GM12878 (cell line): ENCODE measurements at places on chromosomes 4 and X. TPM values are rescaled to one million over a fixed set of nuclear protein-coding genes. Genes with fewer than 3 reads are reported as not detected.

DNA sequence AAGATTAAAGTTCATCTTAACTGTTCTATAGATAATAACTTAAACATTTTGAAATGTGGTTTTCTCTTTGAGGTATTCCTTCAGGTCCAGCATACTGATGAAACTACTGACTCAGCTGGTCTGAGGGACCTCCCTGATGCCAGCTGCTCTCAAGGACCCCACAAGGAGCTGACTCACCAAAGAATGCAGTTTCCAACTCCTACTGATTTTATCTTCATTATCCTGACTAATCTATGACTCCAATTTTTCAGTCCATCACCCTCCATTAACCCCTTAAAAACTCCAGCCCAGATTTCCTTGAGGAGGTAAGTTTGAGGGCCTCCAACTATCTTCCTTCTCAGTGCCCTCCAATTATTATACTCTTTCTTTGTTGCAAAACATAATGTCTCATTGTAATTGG is 1.4 kb upstream of the UGT2B4 start:
- H3K4me1 ChIP-seq, result no peaks in the 10 kb centered on the region
- H3K27ac ChIP-seq, result no peak overlapping the region
- H3K27me3 ChIP-seq, result no peaks in the 10 kb centered on the region
- H3K4me3 ChIP-seq, result no peak overlapping the region
- H3K36me3 ChIP-seq, result no peaks in the 10 kb centered on the region

- no peaks in the 10 kb centered on the region for H3K4me1 ChIP-seq
- no peak overlapping the region for H3K4me3 ChIP-seq
- peak; percentile 11 for DNase-seq
- no peak overlapping the region for H3K27ac ChIP-seq
- H3K27me3 ChIP-seq, result no peaks in the 10 kb centered on the region
These were observed 60.8 kb downstream of the ZNF732 start for GRCh38 chr4:244471-244870.

GRIA3 gene
- 0.45 and 0.48 TPM in 2 replicates for polyA plus RNA-seq

DNA sequence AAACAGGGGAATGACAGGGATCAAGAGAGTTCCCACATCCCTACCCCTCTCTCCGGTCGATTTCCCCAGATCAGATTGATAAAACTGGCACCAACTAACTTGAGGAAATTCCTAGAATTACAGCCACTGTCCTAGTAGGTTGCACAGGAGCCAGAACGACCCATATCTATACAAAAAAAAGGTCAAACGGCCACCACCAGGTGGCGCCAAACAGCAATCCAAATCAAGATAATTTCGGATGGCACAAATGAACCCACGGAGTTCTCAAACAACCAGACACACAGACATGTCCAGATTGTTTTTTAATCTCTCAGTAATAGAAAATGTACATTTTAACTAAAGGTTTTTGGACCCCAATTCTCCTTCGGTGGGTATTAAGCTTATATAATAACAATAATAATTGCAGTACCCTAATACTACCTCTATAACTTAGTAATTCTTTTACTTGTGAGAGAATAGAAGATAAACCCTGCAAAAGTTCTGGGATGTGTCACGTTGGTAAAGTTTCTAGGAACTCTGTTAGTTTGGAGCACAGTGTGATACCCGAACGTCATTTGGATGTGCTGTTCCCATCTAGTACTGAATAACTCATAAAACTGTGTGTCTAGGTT is 212.6 kb downstream of the SPOCK3 start:
- no peak overlapping the region for H3K27ac ChIP-seq
- H3K4me3 ChIP-seq, result no peak overlapping the region
- no peaks in the 10 kb centered on the region for H3K27me3 ChIP-seq

GRCh38 chr4:88457307-88458103 is 586 bp downstream of the HERC5 start:
- peak overlapping the region; percentile 60 for H3K4me3 ChIP-seq
- no peaks in the 10 kb centered on the region for H3K27me3 ChIP-seq
- peak overlapping the region; percentile 97 for H3K27ac ChIP-seq
- no peak for DNase-seq
- H3K36me3 ChIP-seq, result peaks cover 8% of the 10 kb centered on the region; the same call in 1 of the 2 replicates

- DNase-seq, result no peak
- no peaks in the 10 kb centered on the region for H3K4me1 ChIP-seq
- H3K27ac ChIP-seq, result no peak overlapping the region
- H3K4me3 ChIP-seq, result no peak overlapping the region
- H3K36me3 ChIP-seq, result no peaks in the 10 kb centered on the region
These were observed 114.0 kb upstream of the DCLK2 start for GRCh38 chr4:149964001-149964796.

GRCh38 chr4:174860588-174860987 is 31.5 kb upstream of the GLRA3 start:
- no peaks in the 10 kb centered on the region for H3K4me1 ChIP-seq
- H3K27me3 ChIP-seq, result no peaks in the 10 kb centered on the region
- H3K4me3 ChIP-seq, result no peak overlapping the region
- H3K27ac ChIP-seq, result no peak overlapping the region
- H3K36me3 ChIP-seq, result no peaks in the 10 kb centered on the region
- DNase-seq, result no peak

GRCh38 chr4:144646523-144647094 is 653 bp downstream of the HHIP start:
- H3K4me1 ChIP-seq, result no peaks in the 10 kb centered on the region
- H3K4me3 ChIP-seq, result peak overlapping the region; percentile 8; the same call in 1 of the 2 replicates
- no peaks in the 10 kb centered on the region for H3K36me3 ChIP-seq
- H3K27me3 ChIP-seq, result peaks cover 3% of the 10 kb centered on the region; the same call in 1 of the 2 replicates
- H3K27ac ChIP-seq, result no peak overlapping the region

GALNT7 gene
- polyA plus RNA-seq, result 27.6 and 32.5 TPM in 2 replicates

ZCCHC12 gene
- polyA plus RNA-seq, result not detected in 2 replicates

DNA sequence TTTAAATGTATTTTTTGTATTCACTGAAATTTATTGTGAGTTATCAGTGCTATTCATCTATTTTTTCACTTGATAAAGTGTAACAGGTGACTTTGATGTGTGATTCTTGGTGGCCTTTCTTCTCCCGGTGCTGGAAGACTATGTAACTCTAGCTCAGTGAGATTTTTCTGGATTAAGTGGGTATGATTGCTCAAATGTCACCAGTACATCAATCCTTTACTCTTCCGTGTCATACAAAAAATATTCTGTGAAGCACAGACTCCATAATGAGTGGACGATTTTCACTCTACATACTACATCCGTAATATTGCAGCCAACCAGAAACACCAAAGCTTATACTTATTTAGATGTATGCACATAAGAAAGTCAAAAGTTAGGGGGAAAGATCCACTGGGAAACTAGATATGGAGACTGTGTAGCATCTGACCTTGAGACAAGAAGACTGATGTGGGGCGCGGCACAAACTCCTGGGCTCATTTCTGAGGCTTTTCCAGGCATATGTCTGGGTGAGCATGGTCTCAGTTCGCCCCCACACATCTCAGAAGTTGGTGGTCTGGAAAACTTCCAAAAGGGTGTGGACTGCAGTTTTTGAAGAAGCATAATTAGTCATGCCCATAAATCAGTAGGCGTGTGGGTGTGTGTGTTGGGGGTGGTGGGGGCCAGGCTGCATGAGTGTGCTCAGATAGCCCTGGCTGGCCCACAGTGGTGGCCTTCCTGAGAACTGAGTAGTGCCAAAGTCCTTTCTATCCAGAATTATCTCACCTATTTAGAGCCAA is 53.9 kb upstream of the TENM3 start:
- H3K4me3 ChIP-seq, result no peak overlapping the region
- no peak for DNase-seq
- no peak overlapping the region for H3K27ac ChIP-seq
- no peaks in the 10 kb centered on the region for H3K27me3 ChIP-seq
- H3K4me1 ChIP-seq, result no peaks in the 10 kb centered on the region

DNA sequence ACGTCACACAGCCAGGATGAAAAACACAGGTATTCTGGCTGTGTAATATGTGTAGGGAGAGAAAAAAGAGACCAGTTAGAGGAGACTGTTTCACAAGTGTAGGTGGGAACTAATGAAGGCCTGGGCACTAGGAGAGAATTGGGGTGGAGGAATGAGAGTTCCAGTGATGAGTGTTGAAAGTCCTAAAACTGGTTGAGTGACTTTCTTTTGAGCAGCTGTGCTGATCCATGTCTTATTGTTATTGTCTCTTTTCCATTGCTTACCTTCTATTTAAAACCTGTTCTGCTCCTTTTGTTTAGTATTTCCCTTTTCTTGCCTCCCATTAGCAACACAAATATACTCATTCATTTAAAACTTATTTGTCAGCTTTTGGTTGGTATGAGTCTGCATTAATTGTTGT is 88.7 kb downstream of the PDLIM5 start:
- no peaks in the 10 kb centered on the region for H3K36me3 ChIP-seq
- H3K4me1 ChIP-seq, result peaks cover 9% of the 10 kb centered on the region
- no peak overlapping the region for H3K27ac ChIP-seq

DNA sequence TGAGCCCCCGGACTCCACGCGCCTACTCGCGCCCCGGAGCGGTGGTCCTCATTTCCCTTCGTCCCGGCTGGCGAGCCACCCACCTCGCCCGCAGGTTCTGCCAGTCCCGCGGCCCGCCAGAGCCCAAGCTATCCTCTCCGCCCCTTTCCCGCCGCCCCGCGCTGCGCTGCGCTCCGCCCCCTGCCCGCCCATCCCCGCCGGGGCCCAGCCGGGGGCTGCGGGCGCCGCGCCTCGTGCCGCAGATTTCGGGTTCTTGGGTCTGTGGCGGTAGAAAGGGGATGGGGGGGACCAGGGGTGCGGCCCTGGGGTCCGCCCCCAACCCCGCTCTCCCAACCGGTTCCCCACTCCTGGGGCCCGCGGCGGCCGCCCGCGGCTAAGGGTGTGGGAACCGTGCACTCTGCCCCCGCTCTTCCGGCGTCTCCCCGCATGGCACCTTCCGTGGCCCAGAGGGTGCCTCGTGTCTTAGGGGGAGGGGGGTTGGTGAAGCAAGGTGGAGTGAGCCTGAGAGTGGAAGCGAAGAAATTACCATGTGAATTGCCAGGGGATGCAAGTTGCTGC is 650.8 kb upstream of the DIPK2B start:
- H3K4me1 ChIP-seq, result no peaks in the 10 kb centered on the region
- no peak overlapping the region; the same call in 1 of the 2 replicates for H3K4me3 ChIP-seq
- H3K27me3 ChIP-seq, result peaks cover 6% of the 10 kb centered on the region; the same call in 1 of the 2 replicates

F11 gene
- polyA plus RNA-seq, result not detected in 2 replicates

DNA sequence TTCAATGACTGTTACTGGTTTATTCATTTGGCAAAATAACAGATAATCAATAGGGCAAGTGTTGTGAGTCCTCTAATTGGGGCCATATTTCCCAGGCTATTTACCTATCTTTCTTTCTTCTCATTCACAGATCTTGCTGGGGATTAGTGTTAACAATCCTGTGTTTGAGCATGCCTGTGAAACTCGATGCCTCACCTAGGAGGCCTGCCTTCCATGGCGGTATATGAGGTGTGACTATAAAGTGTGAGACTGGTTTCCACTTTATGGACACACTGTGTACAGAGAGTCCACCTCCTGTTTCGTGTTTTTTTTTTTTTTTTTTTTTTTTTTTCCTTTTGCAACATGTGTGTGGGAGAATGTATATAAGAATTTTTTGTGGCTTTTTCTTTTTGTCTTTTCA is 199.3 kb downstream of the BMPR1B start:
- H3K27ac ChIP-seq, result no peak overlapping the region
- no peak for DNase-seq
- no peaks in the 10 kb centered on the region for H3K4me1 ChIP-seq
- no peak overlapping the region for H3K4me3 ChIP-seq
- H3K36me3 ChIP-seq, result no peaks in the 10 kb centered on the region

- no peaks in the 10 kb centered on the region for H3K27me3 ChIP-seq
- H3K4me3 ChIP-seq, result no peak overlapping the region
- H3K36me3 ChIP-seq, result no peaks in the 10 kb centered on the region
- DNase-seq, result no peak
These were observed 85.2 kb downstream of the PLAC1 start for GRCh38 chrX:134572816-134573682.

DNA sequence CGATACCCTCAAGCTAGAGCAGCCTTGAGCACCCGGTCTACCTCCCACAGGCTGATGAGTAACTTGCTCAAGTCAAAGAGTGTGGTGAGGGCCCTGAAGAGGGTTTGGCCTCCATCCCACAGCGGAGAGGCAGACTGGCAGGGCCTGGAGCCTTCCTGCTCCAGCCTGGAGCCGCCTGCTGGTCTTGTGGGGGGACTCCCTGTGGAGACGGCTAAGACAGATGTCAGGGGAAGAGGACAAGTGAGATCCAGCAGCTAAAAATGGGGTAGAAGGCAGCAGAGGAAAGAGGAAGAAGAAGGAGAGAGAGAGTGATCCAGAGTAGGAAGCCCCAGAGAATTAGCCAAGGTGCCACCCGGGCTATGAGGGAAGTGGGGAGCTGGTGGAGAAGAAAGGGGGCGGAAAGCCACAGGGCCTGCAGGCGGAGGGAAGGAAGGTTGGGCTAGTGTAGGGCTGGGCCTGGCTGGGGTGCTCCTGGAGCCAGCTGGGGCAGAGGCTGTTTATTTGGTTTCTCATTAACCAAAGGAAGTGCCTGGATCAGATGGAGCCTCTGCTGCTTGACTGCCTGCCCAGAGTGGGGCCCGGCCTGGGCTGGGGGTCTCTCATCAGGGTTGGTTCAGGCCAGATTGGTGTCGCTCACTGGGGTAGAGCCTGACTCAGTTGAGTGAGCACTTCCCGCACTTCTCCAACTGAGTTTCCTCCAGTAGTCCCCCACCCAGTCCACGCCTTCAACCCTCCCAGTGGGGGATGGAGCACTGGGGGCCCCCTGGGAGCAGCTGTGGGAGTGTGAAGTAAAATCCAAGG is 14.2 kb downstream of the EFNB1 start:
- H3K27me3 ChIP-seq, result no peaks in the 10 kb centered on the region
- no peak for DNase-seq
- no peak overlapping the region for H3K4me3 ChIP-seq
- no peak overlapping the region for H3K27ac ChIP-seq

DNA sequence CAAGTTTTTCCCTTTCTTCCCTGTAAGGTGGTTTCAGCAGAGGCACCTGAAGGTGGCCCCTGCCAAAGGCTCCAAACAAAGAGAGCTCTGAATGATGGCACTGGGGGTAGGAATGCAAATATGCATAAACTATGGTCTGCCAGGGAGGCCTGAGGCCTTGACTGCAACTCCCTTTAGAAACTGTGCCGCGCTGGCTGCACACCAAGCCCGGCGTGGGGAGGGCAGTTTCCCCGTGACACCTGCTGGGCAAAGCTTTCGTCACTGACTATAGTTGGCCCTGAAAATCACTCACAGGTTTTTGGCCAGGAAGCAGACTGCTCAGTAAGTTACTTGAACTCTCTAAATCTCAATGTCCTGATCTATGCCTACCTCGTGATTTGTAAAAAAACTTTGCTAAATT is 97.8 kb upstream of the ATOH1 start:
- H3K4me1 ChIP-seq, result no peaks in the 10 kb centered on the region
- H3K36me3 ChIP-seq, result no peaks in the 10 kb centered on the region
- no peaks in the 10 kb centered on the region for H3K27me3 ChIP-seq
- H3K4me3 ChIP-seq, result no peak overlapping the region
- no peak for DNase-seq
- no peak overlapping the region for H3K27ac ChIP-seq

DNA sequence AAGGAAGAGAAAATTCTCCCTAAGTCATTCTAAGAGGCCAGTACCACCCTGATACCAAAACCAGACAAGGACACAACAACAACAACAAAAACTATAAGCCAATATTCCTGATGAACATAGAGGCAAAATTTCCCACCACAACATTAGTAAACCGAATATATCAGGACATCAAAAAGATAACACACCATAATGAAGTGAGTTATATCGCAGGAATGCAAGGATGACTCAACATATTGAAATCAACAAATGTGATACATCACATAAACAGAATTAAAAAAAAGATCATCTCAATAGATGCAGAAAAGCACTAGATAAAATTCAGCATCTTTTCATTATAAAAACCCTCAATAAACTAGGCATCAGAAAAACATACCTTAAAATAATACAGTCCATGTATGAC is 1844.4 kb upstream of the PCDH10 start:
- no peaks in the 10 kb centered on the region for H3K4me1 ChIP-seq
- no peaks in the 10 kb centered on the region for H3K27me3 ChIP-seq
- no peak overlapping the region for H3K27ac ChIP-seq
- H3K4me3 ChIP-seq, result no peak overlapping the region
- DNase-seq, result no peak
